ENCODE measurements at places on chromosomes 5 and 9.

GRCh38 chr5:158135682-158136179, 276.8 kb upstream of the CLINT1 start:
- DNase-seq: no peak

GRCh38 chr5:39505363-39505762, 80.6 kb upstream of the DAB2 start:
- DNase-seq: no peak

DNA sequence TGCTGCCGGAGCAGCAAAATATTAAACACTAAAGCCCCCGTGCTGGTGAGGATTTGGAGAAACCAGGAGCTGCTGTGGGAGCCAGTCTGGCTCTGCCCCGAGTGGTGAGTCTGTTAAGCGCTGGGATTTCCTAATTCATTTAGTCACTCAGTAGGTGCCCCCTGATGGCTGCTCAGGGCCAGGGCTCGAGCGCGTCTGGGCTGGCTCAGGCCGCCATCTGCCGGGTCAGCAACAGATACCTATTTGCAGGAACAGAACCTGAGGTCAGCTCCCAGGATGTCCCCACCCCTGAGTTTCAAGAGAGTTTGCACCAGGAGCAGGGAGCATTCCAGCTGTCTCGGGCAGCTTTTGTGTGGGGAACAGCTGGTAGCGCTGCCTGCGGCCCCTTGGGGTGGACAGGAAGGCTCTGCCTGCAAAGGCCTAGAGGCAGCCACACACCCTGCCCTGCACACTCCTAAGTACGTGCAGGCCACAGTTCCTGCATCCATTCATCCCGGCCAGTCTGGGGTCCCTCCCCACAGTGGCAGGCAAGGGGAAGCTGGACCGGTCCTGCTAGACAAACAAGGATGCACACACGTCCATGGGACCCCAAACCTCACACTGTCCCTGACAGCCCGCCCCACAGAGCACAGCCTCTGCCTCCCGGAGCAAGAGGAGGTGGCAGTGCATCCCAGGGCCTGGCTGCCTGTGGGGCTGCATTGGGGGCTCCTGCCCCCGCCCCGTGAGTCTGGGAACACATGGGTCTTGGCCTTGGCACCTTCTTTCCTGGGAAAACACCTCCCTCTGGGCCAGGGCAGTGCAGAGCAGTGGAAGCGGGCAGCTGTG, 83.7 kb downstream of the ADAMTS2 start:
- DNase-seq: no peak

- DNase-seq: no peak
Measured at GRCh38 chr5:2022436-2022835, 139.7 kb upstream of the IRX4 start.

DNA sequence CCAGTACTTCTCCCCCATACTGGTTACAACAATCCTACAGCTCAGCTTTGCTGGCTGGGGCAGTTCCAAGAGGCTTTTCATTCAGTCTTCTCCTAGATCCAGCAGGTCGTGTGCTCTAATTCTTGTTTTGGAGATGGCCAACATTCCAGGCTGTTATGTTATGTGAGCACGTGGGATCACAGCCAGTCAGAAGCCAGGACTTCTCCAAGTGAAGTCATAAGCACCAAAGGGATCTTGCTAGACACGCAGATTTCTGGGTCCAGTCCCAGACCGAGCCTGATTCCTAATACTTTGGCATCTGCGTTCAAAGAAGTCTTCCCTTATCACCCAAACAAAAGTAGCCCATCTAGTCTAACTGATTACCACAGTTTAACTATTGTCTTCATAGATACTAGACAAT, 1.4 kb upstream of the LARP1 start:
- DNase-seq: no peak

- DNase-seq: peak; percentile 8
Measured at GRCh38 chr5:79236970-79237739, 1.2 kb downstream of the JMY start.

GRCh38 chr9:23493219-23493618, 332.8 kb downstream of the ELAVL2 start:
- no peak for DNase-seq

Data from stimulated activated CD4-positive, alpha-beta T cell treated with anti-CD3 and anti-CD28 coated beads, Interleukin-4, amount 100 ng/mL, for 4 hours (primary cell).